Activated T-cell treated with anti-CD3 and anti-CD28 coated beads for 4 hours (primary cell): ENCODE measurements at places on chromosomes 16 and 17.

GRCh38 chr17:77085926-77086432 lies 54.8 kb upstream of the SEC14L1 start:
- no peak for DNase-seq

GRCh38 chr16:84700446-84701300 lies 873 bp downstream of the USP10 start:
- DNase-seq, result peak; percentile 23

DNA sequence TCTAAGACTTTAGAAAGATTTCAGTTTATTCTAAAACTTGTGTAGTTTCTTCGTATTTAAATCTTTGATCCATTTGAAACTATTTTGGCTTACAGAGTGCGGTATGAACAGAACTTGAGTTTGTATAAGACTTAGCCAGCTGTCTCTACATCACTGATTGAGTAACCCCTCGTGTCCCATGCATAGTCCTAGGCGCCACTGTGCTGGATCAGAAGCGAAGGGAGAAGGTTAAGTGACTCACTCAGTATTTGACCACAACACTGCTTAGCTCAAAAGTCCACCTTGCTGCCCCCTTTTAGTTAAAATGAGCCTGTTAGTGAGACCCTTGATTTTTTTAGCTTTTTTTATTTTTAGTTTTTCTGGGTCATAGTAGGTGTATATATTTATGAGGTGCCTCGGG lies 28.4 kb downstream of the CD300LB start:
- DNase-seq, result no peak

GRCh38 chr17:58789160-58789559 lies 33.5 kb downstream of the PPM1E start:
- no peak for DNase-seq

DNA sequence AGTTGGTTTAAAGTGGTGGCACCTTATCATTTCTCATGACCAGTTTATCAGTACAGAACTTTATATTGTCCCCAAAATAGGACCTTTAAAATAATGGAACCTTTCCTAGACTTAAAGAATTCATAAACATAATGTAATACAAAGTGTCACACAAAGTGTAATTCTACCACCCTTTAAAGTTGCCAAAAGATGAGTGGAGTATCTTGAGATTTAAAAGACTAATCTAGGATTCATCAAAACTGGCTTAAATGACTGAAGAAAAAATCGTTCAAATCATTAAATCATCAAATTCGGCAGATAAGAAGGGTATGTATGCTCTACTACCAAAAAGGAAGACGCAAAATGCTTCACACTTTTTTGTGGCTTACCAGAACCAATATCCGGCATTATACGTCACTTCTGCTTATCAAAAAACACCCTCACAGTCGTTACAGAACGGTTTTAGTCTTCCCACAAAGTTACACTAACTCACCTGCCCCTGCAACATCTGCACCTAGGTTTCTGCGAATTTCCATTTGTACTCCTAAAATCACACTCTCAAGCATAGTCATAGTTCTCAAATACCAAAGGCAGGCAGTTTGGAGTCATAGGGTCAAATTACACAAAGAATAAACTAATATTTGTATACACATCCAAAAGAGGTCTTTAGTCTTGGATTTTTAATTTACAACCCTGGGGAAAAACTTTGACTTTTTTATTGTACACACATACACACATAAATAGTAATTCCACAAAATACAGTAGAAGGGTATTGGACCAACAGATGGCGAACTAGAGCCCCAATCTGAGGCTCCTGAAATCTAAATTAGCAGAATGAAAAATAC lies 1.4 kb upstream of the KANSL1 start:
- peak; percentile 41 for DNase-seq

DNA sequence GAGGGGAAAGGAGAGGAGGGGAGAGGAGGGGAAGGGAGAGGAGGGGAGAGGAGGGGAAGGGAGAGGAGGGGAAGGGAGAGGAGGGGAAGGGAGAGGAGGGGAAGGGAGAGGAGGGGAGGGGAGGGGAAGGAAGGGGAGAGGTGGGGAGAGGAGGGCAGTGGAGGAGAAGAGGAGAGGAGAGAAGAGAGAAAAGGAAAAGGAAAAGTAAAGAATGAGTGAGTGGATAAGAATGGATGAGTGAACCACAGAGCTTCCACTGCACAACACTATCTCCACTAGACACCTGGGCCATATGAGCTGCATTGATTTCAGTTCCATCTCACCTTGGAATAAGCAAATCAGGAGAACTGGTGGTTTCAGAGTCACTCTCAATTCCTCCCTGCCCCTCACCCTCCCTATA lies 204.1 kb upstream of the TOX3 start:
- no peak for DNase-seq

GRCh38 chr17:57379237-57379894 lies 123.0 kb downstream of the MSI2 start:
- no peak for DNase-seq
